ENCODE measurements at places on chromosomes 3 and 15.

DNA sequence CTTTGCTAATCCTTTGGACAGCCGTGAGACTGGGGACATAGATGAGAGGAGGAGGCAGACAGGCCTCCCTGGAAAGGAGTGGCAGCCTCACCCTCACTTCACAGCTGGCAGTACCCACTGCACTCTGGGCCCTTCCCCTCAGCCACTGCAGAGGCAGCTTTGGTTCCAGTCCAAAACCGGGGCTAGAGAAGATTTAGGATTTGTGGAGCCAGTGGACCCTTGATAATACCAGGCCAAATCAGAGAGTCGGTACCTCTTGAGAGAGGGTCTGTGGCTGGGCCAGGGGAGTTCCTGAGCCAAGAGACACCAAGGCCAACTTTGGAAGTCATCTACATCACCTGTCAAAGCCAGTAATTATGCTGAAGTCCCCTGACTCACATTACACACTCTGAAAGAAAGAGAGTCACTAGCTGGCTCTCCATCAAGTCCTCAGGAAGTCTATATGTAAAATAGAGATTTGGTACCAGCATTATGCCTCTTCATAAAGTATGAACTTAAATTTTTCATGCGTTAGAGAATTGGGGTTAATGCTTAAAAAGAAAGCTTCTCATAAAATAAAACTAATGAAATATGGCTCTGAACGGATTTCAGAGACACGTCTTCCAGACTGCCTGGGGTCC, 244.1 kb upstream of the SEMA6D start:
- no peak for DNase-seq

GRCh38 chr15:70219256-70219895, 121.7 kb upstream of the TLE3 start:
- no peak for DNase-seq

GRCh38 chr3:14146381-14147065, 21.7 kb downstream of the TMEM43 start:
- DNase-seq: peak; percentile 22

- DNase-seq: no peak
These were observed 3.6 kb upstream of the GLCE start for GRCh38 chr15:69156736-69157381.

GRCh38 chr3:143121241-143122088, 1.9 kb downstream of the CHST2 start:
- peak; percentile 64 for DNase-seq

DNA sequence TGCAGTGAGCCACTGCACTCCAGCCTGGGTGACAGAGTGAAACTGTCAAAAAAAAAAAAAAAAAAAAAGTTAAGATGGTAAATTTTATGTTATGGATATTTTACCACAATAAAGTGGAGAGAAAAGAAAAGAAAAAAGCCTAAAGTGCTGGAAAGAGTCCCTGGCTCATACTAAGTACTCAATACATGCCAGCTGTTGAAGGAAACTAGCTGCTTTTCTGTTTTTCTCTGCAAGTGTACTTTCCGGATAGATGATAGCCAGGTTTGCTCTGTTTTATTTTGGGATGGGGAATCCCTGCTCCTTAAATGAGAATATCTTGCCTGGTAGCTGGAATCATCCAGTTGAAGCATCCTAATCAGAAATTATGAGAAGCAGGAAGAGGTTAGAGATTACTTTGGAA, 10.9 kb downstream of the EID1 start:
- DNase-seq: no peak
